ENCODE measurements at places on chromosomes 5 and 9.

DNA sequence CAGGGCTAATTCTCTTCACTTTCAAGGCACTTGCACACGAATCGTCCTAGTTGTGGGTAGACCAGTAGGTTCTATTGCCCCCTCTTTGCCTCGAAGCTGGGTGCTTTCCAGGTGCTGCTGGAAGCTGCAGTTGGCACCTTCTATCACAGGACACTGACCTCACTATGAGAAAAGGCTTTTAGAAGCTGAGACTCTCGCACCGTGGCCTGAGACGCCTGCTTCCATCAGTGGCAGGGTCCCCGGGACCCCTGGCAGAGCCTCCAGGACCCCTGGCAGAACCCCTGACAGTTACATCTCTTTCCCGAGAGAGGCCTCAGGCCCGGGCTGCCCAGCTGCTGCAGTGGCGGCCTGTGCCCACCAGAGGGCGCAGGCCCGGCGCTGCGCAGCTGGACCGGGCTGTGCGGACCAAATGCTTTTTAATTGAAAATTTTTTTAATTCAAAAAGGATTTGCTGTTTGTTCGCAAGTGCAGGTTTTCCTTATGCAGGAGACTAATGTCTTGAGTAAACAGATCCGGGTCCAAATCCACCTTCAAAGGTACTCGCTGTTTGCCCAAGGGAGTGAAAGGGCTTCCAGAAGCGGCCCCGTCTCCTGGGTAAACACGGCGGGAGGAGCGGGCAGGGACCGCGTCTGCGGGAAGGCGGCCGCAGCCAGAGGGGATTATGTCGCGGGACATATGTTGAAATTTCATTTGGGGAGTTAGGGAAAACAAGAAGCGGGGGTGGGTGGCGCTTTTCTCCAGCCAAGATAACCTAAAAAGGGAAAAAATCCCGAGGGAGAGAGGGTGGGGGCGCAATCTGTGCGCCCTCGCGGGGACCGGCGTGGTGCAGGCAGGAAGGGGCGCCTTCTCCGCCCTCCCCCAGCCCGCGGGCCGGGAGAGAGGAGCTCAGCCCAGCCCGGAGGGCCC, 114.5 kb upstream of the LMX1B start:
- peak; percentile 75 for DNase-seq

DNA sequence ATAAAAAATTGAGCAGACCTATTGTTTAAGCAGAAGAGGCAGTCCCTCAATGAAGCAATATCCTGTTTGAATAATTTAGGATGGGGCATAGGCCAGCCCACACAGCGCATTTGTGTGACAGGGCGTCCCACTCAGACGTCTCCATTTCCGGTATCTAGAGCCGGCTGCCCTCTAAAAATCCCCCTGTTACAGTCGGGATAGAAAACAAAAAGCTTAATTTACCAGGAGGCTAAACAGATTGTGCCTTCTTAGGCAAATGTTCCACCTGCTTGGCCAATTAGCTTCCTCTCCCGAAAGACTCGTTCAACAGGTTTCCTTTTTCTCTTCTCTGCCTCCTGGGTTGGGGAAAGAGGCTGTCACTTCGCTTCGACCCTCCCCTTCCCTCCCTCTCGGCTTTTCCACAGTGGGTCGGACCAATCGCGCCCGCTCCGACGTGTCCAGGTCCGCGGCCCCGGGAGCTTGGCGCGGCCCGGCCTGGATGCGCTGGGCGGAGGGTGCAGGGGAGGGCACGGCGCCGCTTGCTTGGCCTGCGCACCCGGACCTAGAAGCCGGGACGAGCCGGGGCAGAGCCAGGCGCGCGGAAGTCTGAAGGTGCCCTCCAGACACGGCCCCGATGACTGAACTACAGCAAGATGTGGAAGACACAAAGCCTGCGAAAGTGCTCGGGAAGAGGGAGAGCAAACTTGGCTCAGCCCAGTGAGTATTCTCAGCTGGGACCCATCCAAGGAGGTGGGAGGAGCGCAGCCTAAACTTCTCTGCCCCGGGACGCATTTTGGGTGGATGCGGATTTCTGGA, at the start of gene GRAMD2B:
Gene GRAMD2B (plus strand): TSS at position 416 of the 795 bp plus-strand sequence. CDS start 198 bp downstream, at position 614.
- DNase-seq = peak; percentile 92

DNA sequence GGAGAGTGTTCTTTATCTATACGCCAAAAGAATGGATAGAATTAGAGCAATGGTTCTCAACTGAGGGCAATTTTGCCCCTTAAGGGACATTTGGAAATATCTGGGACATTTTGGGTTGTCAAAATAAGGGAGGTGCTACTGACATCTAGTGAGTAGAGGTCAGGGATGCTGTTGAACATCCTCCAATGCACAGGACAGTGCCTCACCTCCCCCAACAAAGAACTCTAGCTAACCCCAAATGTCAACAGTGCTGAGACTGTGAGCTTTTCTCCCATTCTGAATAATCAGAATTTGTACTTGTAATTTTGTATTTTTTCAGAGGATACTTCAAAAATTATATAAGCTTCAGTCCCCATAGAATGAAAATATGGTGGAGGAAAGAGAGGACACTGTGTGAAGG, 8.6 kb upstream of the SMC5 start:
- DNase-seq = no peak

DNA sequence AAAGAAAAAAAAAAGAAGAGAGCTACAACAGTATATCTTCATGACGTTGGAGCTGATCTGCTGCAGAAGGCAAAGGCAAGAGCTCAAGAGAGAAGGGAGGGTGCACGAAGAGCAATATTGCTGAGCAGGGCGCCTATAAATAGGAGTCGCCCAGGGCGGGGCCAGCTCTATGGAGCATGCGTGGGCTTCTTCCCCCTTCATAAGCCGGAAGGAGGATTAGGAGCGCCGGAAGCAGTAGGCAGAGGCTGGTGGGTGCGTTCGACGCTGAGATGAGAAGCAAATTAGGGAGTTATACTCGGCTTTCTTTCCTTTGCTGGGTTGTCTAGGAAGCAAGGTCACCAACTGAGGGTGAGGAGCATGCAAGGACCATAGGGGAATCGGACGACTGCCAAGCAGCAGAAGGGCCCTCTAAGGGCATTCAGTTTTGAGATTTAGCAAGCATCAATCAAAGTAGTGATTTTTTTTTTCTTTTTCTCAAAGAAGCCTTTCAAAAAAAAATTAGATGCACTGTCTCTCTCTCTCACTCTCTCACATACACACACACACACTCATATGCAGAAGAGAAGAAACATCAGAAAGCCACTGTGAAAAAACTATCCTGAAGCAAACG, 496.7 kb downstream of the ENC1 start:
- no peak for DNase-seq

- no peak for DNase-seq
Observed at GRCh38 chr5:107743373-107744000, 72.8 kb upstream of the EFNA5 start.

- no peak for DNase-seq
Observed at GRCh38 chr9:94164806-94165549, 80.7 kb downstream of the PTPDC1 start.

- DNase-seq = no peak
Observed at GRCh38 chr5:88226881-88227450, 41.7 kb downstream of the TMEM161B start.

DNA sequence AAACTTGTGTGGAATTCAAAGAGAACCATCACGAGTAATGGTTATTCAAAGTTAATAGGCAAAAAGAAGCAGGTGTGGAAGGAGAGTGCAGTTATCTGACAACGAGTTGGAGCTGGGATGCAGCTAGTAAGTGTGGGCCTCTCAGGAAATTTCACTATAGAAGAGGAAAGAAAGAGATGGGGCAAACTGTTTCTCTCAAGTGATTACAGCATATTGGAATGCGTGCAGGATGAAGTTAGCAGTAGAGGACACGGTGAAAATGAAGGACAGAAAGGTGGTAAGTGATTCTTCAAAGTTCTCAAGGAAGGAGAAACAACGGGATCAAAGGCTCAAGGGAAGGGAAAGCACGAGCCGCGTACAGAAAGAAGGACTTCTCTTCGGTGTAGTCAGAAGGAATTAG, 84.0 kb downstream of the ADAMTS12 start:
- no peak for DNase-seq

DNA sequence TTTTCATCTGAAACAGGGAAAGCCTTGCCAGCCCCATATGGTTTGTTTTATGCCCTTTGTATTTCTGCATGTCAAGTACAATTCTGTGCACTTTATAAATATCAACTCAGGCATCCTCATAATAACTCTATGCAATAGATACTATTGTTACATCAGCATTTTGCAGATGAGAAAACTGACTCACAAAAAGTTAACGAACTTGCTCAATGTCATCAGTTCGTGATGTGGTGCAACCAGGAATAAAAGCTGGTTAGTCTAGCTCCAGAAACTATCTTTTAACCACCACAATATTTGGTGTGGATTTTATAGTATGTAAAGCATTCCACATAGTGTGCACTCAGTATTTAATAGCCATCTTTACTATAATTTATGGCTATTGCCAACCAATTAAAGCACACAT, 134.9 kb downstream of the MRPS30 start:
- DNase-seq = no peak

GRCh38 chr9:91302831-91303230, 58.9 kb downstream of the AUH start:
- DNase-seq = no peak

GRCh38 chr5:154917757-154918156, 20.3 kb downstream of the GEMIN5 start:
- DNase-seq = no peak

GRCh38 chr5:16538006-16538405, 72.4 kb upstream of the ZNF622 start:
- DNase-seq = no peak

GRCh38 chr9:20760246-20760891, 76.3 kb downstream of the FOCAD start:
- DNase-seq = no peak

- DNase-seq = no peak
Observed at GRCh38 chr5:75727931-75728330, 10.7 kb upstream of the POC5 start.

GRCh38 chr5:79423296-79423695, 90.6 kb downstream of the HOMER1 start:
- DNase-seq = no peak

DNA sequence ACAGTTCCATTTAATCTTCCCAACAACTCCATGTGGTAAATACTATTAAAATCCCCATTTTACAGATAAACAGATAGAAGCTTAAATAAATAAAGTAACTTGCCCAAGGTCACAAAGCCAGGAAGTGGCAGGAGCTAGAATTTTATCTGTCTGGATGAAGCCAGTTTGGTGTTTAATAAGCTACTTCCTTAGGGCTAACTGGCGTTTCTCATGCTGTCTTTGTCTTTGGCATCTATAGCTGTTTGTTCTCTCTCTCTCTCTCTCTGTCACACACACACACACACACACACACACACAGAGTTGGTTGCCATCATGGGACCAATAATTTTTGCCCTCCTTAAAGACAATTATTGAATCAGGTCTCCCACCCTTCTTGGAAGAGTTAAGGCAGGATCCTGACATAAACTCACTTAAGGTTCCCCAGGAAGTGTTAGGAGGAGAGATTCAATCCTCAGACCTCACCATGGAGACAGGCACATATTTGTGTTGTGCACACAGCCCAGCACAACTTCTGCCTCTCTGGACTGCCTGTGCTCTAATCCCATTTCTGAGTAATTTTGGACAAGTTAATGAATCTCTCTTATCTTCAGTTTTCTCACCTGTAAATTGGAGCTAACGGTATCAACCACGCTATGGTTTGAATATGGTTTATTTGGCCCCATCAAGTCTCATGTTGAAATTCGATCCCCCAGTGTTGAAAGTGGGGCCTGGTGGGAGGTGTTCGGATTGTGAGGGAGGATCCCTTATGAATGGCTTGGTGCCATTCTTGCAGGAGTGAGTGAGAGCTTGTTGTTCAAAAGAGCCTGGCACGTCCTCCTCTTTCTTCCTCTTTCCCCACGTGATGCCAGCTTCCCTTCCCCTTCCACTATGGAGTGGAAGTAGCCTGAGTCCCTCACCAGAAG, 8.3 kb upstream of the ADRA1B start:
- DNase-seq = no peak

Measured in upper lobe of right lung (tissue), 1 donor.